Naive thymus-derived CD4-positive, alpha-beta T cell (primary cell): ENCODE measurements at places on chromosomes 6 and 20. TPM values are rescaled to one million over a fixed set of nuclear protein-coding genes. Genes with fewer than 3 reads are reported as not detected.

GRCh38 chr6:169169375-169169774, 84.3 kb downstream of the THBS2 start:
- no peaks in the 10 kb centered on the region for H3K4me1 ChIP-seq
- H3K36me3 ChIP-seq = no peaks in the 10 kb centered on the region
- no peaks in the 10 kb centered on the region for H3K27me3 ChIP-seq
- no peak for DNase-seq

- H3K27ac ChIP-seq = no peak overlapping the region
- H3K4me3 ChIP-seq = no peak overlapping the region
- H3K36me3 ChIP-seq = no peaks in the 10 kb centered on the region
- no peak for DNase-seq
- H3K4me1 ChIP-seq = no peaks in the 10 kb centered on the region
- no peaks in the 10 kb centered on the region for H3K27me3 ChIP-seq
These were observed 848.5 kb upstream of the MAN1A1 start for GRCh38 chr6:120198033-120198432.

GRCh38 chr6:63510849-63511248, 61.4 kb upstream of the LOC128125822 start:
- DNase-seq = no peak
- no peaks in the 10 kb centered on the region for H3K27me3 ChIP-seq
- H3K4me1 ChIP-seq = no peaks in the 10 kb centered on the region
- no peak overlapping the region for H3K4me3 ChIP-seq
- no peak overlapping the region for H3K27ac ChIP-seq

DNA sequence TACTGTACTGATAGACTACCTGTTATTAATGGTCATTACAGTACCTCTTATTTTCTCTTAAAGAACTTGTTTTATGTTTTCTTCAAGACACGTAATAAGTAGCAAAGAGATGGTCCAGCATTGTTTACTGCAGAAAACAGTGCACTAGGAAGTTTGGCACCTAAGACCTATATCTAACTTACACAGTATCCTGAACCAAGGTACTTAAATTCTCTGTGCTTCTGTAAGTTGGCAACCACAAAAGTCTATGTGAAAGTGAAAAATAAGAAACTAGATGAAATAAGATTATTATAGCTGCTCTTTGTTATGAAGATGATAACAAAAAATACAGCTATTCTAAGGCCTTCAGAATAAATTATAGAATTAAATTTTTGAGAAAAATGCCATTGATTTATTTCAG, 411.7 kb upstream of the SOX4 start:
- no peak for DNase-seq
- no peaks in the 10 kb centered on the region for H3K36me3 ChIP-seq
- no peak overlapping the region for H3K27ac ChIP-seq
- H3K27me3 ChIP-seq = no peaks in the 10 kb centered on the region
- no peak overlapping the region for H3K4me3 ChIP-seq

GRCh38 chr6:144149894-144150709, at the start of gene STX11:
Gene STX11 (plus strand): TSS chr6:144150517. CDS start chr6:144186628, 36,111 bp downstream.
- DNase-seq = peak; percentile 51
- H3K4me3 ChIP-seq = peak within 1 kb of the TSS; percentile 69
- H3K4me1 ChIP-seq = peaks cover 17% of the 10 kb centered on the region
- H3K27me3 ChIP-seq = no peaks in the 10 kb centered on the region
- H3K36me3 ChIP-seq = no peaks in the 10 kb centered on the region
- peak within 1 kb of the TSS; percentile 62 for H3K27ac ChIP-seq

Gene TUBB2B
- total RNA-seq = 0.54 TPM

Gene TREM2
- total RNA-seq = 3.2 TPM
